Activated T-cell treated with anti-CD3 and anti-CD28 coated beads, Interleukin-2, amount 50 U/mL, for 72 hours (primary cell): ENCODE measurements at places on chromosomes 7 and 10. TPM values are rescaled to one million over a fixed set of nuclear protein-coding genes. Genes with fewer than 3 reads are reported as not detected.

GRCh38 chr10:30818010-30818660 is 188.6 kb upstream of the LYZL2 start:
- H3K4me3 ChIP-seq: no peak overlapping the region
- DNase-seq: no peak
- no peak overlapping the region for H3K27ac ChIP-seq
- no peaks in the 10 kb centered on the region for H3K36me3 ChIP-seq
- H3K27me3 ChIP-seq: no peaks in the 10 kb centered on the region
- H3K4me1 ChIP-seq: peaks cover 8% of the 10 kb centered on the region

DNA sequence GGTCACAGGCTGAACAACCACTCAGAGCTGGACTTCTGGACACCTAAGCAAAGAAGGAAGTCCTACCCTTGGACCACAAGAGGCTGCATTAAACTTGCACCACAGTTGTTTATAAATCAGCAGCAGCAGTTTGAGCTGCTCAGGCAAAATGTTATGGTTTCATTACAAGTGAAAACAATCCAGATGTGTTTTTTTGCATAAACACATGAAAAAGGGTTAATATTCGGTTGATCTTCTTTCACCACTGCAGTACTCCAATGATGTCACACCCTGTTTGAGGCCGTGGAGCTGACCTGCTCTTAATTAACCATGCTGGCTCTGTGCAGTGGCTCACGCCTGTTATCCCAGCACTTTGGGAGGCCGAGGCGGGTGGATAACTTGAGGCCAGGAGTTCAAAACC is 490.8 kb upstream of the CELF2 start:
- no peak overlapping the region for H3K4me3 ChIP-seq
- peaks cover 28% of the 10 kb centered on the region for H3K27me3 ChIP-seq
- no peak overlapping the region for H3K27ac ChIP-seq
- H3K36me3 ChIP-seq: no peaks in the 10 kb centered on the region

Gene TEX36
- total RNA-seq: not detected

Gene POLR2J2
- 11.4 TPM for total RNA-seq

Gene MGAM2
- 0.02 TPM for total RNA-seq
